ENCODE measurements at places on chromosomes 16 and 17.

GRCh38 chr17:6940186-6940649, 55.6 kb upstream of the ALOX12 start:
- no peak for DNase-seq

DNA sequence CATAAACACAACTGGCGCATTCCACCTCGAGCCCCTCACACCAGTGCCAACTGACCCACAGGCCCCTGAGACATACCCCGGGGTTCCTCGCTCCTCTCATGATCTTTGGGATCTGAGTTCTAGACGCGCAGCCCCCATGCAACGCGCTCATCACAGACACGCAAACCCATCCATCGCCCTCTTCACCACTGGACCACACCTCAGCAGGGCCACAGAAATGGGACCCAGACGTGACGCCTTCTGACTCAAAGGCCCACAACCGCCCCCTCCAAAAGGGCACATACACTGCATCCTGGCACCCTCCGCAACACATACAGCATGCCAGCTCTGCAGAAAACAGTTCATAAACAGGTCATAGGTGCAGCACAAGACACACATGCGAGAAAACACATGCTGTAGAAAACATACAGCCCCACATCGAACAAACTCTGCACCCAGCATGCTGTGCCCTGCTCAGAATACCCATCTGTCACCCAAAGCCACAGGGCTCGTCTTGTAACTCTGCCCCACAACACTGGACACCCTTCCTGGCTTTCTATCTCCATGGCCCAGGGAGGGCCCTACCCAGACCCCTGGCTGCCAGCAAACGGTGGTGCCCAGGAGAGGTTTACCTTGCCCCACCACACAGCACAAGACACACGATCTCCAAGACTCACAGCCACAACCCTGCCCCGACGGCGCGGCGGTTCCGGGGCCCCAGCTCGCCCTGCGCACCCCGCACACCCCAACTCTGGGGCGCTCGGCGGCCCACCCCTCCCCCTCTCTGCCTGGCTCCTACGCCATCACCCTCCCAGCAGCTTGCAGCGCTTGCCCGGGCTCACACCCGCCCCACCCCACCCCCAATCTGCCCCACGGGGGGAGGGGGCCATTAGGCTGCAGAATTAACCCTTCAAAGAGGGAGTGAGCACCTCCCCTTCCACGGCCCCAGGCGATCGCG, 887 bp downstream of the ZBTB4 start:
- DNase-seq, result peak; percentile 29

GRCh38 chr16:50844840-50845239, 103.0 kb downstream of the CYLD start:
- DNase-seq, result no peak

DNA sequence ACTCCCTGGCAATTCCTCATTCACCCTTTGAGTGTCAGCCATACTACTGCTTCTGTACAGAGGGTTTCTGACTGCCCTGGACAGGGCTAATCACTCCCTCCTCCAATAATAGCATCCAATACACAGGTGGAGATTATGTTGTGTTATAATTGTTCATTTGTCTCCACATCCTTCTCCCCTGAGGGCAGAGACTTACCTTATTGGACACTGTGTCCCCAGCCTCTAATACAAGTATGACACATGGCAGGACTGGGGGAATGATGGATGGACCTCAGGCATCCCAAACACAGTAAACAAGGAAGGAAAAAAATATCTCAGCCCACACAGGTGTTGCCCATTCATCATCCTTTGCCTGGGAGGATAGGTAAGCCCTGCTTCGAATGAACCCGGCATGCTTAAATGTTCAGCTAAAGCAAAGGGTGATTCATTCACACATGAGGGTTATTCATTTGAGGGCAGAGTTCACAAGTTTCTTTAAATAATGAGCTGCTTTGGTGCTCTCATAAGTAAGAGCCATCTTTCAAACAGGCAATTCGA, 34.8 kb downstream of the MMD start:
- no peak for DNase-seq

- no peak for DNase-seq
Observed at GRCh38 chr16:3497771-3498170, 2.5 kb upstream of the C16orf90 start.

- no peak for DNase-seq
Observed at GRCh38 chr16:66418165-66418962, 8.7 kb upstream of the BEAN1 start.

GRCh38 chr16:81493755-81494433, 49.3 kb downstream of the CMIP start:
- no peak for DNase-seq

DNA sequence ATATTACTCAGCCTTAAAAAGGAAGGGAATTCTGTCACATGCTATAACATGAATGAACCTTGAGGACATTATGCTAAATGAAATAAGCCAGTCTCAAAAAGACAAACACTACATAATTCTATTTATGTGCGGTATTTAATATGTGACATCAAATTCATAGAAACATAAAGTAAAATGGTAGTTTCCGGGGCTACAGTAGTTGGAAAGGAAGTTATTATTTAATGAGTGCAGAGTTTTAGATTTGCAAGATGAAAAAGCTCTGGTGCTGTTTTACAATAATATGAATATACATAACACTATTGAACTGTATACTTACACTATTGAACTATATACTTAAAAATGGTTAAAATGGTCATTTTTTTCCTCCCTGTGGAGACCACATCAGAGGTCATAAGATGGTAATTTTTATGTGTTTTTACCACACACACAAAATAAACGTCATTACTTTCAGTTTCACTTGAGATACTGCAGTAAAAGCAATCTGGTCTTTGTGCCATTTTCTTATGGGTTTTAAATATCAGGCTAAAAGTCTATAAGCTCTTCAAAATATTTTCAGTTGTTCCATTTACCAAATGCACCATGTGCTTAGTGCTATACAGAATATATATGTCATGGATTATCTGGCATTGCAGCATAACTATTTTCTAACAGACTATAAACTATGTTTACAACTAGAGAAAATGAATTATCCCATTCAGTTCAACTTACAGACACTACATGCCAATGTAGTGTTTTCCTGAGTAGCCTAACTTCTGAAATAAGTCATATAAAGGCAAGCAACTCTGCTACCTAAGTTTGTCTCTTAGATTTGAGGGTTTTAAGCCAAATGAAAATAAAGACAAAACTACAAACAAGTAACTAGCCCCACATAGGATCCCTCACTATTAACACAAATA, 90.9 kb downstream of the SPAG9 start:
- DNase-seq, result no peak

GRCh38 chr17:6069539-6070429, at the start of gene WSCD1:
Gene WSCD1, plus strand, starts transcription at chr17:6070379. Its CDS starts 10,280 bp downstream, at chr17:6080659.
- DNase-seq, result no peak
